ENCODE measurements at places on chromosomes 5 and 9. TPM values are rescaled to one million over a fixed set of nuclear protein-coding genes. Genes with fewer than 3 reads are reported as not detected.

DNA sequence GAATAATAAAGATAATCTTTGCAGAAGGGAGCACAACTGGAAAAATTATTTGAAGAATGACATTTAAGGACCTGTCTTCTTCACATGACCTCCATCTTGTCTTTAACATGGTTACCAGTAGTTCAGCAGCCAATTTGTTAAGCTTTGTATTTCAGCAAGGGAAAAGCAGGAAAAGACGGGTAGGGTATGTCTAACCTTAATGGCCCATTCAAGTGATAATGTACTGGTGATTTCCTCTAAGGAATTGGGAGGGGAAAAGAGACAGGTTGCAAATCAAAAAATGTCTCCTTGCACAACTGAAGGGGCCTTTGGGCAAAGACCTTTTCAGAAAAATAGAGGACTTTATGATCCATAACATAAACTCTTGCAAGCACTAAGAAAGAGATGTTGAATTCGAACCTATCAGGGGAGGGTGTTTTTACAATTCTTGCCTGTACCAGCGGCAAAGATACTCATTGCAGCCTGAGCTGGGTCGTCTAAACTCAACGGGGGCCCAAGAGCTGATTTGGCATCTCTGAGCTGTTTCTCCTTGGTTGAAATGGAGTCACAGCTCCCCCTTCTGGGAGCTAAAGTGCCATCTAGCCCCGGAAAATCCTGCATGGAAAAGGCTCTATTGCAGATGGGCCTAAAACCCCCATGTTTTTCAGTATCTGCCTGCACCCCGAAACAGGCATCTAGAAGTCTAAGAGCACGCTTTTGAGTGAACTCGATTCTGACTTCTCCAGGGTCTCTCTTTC is 3.8 kb downstream of the BRINP1 start:
- no peak for DNase-seq

The TSLP gene
- polyA plus RNA-seq, result 0.19 TPM

- DNase-seq, result no peak
Observed at GRCh38 chr9:104961701-104962359, 33.9 kb upstream of the ABCA1 start.

The CARTPT gene
- 8.5 TPM for polyA plus RNA-seq

DNA sequence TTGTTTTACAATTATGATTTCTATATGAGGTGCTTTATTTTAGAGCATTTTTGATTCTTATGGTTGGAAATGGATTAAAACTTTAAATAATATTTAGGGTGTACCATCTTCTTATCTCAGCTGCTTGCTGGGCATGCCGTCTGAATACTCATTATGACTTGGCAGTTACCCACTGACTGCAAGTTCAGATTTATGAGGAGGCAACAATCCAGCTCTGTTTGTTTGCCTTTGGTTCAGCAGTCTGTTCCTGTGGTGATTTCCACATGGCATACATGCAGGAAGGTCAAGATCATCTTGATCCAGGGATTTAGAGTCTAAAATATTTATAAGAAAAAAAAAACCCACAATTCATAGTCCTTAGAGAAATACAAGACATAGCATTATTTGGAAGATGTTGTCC is 1254.5 kb upstream of the NUDT12 start:
- no peak for DNase-seq

The PTCH1 gene
- polyA plus RNA-seq, result 25.3 TPM

All from large intestine (tissue), 12 donors.